ENCODE measurements at places on chromosomes 1 and 21.

DNA sequence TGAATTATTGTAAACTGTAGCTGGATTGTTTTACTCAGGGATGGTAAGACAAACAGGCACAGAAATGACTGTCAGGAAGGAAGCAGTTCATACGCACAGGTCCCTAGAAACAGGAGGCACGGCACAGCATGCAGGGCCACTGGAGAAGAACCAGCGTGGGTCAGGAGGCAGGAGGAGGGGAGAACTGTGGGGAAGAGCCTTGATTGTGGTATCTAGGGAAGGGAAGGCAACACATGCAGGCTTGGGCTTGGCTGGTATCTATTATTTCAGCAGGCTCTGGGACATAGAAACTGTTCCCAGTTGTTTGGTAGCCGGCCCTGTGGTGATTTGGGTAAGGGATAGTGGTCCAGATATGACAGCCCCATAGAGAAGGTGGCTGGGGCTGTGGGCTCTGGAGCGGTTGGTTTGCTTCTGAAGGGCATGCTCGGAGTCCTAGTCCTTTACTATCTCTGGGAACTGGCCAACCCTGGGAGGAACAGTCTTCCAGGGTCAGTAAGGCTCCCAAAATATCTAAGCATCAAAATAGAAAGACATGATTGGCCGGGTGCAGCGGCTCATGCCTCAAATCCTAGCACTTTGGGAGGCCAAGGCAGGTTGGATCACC is 43.1 kb upstream of the CCSAP start:
- no peak for DNase-seq

DNA sequence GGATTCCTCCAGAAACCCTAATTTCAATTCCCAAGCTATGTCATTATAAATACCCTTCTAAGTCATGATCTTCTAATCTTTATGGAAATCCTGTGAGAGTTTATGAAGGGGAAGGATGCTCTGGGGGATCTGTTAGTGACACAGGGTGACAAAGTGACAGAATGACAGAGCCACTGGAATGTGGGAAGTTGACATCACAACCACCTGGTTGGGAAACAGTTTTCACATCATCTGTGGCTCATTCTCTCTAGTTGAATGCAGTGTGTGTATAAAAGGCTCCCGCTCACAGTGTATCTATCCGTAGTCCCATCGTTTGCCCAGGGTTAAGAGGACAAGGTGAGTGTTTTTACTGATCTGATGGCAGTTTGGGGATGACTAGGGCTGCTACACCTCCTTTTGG is at the start of gene LCE7A:
TSS of gene LCE7A (plus strand) at position 301 of the 400 bp plus-strand sequence. CDS start 702 bp downstream, outside the sequence.
- no peak for DNase-seq

DNA sequence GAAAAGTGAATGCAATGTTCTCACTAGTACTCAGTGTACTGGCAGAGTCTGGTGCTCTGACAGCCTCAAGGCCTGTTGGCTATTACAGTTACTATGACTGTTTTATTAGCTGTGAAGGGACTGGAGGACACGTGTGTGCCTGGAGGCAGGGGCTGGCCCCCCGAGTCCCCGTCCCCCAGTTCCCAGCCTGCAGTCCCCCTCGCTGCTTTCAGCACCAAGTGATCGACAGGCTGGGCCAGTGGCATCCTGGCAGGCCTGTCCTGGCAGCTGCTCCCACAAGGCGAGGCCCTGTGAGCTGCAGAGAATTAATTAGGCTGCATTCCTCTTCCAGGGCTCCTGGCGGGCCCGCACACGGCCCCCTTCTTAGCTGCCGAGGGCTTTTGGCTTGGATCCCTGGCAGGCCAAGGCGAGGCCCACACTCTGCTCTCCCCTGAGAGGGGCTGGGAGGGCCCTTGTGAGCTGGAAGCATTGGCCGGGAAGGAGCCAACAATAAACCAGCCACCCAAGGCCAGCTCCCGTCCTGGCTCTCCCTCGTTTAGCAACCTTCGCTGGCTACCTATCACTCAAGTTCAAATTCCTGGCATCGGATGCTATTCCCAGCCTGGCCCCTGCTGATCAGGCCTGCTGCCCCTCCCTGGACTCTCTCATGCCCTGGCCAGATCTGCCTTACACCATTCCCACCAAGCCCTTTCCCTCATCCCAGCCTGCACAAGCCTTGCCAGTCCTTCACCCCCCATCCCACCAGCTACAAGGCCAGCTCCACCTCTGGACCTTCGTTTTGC is 9.8 kb downstream of the EDN2 start:
- DNase-seq, result peak; percentile 64

DNA sequence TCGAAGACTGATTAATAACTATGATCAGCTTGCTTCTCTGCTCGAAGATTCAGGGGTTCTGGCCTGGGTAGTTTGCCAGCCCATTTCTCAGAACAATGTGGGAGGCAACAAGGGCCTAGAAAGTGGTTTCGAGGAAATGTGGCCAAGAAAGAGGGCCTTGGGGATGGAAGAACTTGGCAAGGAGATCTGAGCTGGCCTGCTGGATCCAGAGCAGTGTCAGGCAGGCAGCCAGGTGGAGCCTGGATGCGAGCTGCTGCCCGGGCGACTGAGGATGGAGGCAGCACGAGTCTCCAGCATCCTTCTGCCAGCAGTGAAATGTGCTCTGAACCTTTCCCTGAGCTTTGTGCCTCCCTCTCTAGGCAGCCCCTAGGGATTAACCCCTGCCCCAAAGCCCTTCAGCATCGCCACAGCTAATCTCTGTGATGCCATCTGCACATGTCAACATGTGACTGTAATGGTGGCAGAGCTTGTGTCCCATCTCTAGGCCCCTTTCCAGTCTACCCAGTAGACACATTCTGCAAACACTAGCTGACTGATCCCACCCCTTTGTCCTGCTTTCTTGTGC is 61.0 kb upstream of the NEK2 start:
- DNase-seq, result no peak

- no peak for DNase-seq
These were observed 4.4 kb upstream of the FMO2 start for GRCh38 chr1:171180670-171181069.

- no peak for DNase-seq
These were observed 13.6 kb upstream of the GBP6 start for GRCh38 chr1:89350298-89350697.

GRCh38 chr21:37093977-37094376 is 20.9 kb downstream of the TTC3 start:
- no peak for DNase-seq
